Smooth muscle cell of the pulmonary artery (primary cell): ENCODE measurements at places on chromosomes 11 and 22. TPM values are rescaled to one million over a fixed set of nuclear protein-coding genes. Genes with fewer than 3 reads are reported as not detected.

MUC5AC gene
- total RNA-seq: not detected in 2 replicates

PRODH gene
- under 0.01 and 0.03 TPM in 2 replicates for total RNA-seq

C11orf97 gene
- total RNA-seq: not detected in 2 replicates

MOGAT2 gene
- not detected in 2 replicates for total RNA-seq

CDCA5 gene
- total RNA-seq: 1.6 and 3.3 TPM in 2 replicates

MRGPRX3 gene
- not detected in 2 replicates for total RNA-seq

TMEM132A gene
- 16.5 and 41.5 TPM in 2 replicates for total RNA-seq

RFPL3 gene
- not detected in 2 replicates for total RNA-seq

SHISAL1 gene
- total RNA-seq: 13.5 and 35.8 TPM in 2 replicates

TUBGCP6 gene
- total RNA-seq: 27.4 and 37.1 TPM in 2 replicates

DMC1 gene
- 0.56 and 0.85 TPM in 2 replicates for total RNA-seq

MMP12 gene
- 0.07 and 0.17 TPM in 2 replicates for total RNA-seq
